ENCODE measurements at places on chromosomes 11 and 22. TPM values are rescaled to one million over a fixed set of nuclear protein-coding genes. Genes with fewer than 3 reads are reported as not detected.

DNA sequence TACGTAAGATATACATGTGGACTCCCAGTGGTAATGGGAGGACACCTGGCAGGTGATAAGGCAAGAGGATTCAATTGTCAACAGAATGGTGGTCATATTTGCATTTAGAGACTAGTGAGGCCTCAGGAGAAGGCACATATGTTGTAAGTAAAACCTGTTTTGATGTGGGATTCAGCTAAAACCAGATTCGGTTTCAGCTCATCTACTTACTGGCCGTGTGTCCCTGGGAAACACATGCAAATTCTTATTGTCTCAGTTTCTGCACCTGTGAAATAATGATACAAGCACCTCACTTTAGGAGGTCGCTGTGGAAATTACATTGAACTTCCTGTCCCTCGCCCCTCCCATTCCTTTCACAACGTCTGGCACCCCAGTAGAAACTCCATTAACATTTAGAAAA lies 78.9 kb upstream of the FIBIN start:
- DNase-seq, result no peak

- DNase-seq, result no peak
Measured at GRCh38 chr11:5574654-5575053, 6.0 kb upstream of the OR52B6 start.

DNA sequence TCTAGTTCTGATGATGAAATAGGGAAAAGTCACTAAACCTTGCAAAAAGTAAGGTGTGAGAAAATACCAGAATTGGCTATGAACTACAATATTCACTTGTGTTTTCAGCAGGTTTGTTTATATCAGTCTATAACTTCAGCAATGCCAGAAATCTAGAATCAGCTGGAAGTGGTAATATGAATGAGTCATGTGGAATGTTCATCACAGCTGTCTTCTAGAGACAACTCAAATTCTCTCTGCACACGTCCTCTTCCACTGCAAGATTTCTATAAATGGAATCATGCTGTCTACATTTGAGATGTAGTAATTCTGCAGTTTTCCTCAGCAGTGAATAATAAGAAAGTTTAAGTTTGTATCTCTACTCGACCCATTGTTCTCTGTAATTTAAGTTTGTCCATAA lies 89.9 kb downstream of the OR4A15 start:
- DNase-seq, result no peak

KDM4E gene
- not detected for total RNA-seq

PSMA1 gene
- total RNA-seq, result 167 TPM

SMCO4 gene
- 41.1 TPM for total RNA-seq
